ENCODE measurements at places on chromosomes 7 and 10. TPM values are rescaled to one million over a fixed set of nuclear protein-coding genes. Genes with fewer than 3 reads are reported as not detected.
A peak's percentile ranks its signal among the peaks of the same experiment; 100 is the strongest.

The PHKG1 gene
- polyA plus RNA-seq = 2.1 TPM

The FRMD4A gene
- 19.8 TPM for polyA plus RNA-seq

The CPA5 gene
- 0.15 TPM for polyA plus RNA-seq

The PLEKHA1 gene
- polyA plus RNA-seq = 65.6 TPM

The TBXAS1 gene
- polyA plus RNA-seq = 9.6 TPM

The SPDYE2 gene
- 3.2 TPM for polyA plus RNA-seq

The ACTL6B gene
- 2.9 TPM for polyA plus RNA-seq

The SNX10 gene
- polyA plus RNA-seq = 12.6 TPM

The ASZ1 gene
- not detected for polyA plus RNA-seq

The GIMAP8 gene
- polyA plus RNA-seq = 6.3 TPM

The OR9A2 gene
- not detected for polyA plus RNA-seq

The SHTN1 gene
- 37.2 TPM for polyA plus RNA-seq

The ANKRD22 gene
- polyA plus RNA-seq = 1.3 TPM

The RPEL1 gene
- 0.09 TPM for polyA plus RNA-seq

The CH25H gene
- polyA plus RNA-seq = 4.2 TPM

The MYPN gene
- polyA plus RNA-seq = 0.16 TPM

The C10orf53 gene
- 0.03 TPM for polyA plus RNA-seq

The NCF1 gene
- polyA plus RNA-seq = 3.1 TPM

The FAS gene
- polyA plus RNA-seq = 6.9 TPM

The TMEM229A gene
- polyA plus RNA-seq = 3.7 TPM

DNA sequence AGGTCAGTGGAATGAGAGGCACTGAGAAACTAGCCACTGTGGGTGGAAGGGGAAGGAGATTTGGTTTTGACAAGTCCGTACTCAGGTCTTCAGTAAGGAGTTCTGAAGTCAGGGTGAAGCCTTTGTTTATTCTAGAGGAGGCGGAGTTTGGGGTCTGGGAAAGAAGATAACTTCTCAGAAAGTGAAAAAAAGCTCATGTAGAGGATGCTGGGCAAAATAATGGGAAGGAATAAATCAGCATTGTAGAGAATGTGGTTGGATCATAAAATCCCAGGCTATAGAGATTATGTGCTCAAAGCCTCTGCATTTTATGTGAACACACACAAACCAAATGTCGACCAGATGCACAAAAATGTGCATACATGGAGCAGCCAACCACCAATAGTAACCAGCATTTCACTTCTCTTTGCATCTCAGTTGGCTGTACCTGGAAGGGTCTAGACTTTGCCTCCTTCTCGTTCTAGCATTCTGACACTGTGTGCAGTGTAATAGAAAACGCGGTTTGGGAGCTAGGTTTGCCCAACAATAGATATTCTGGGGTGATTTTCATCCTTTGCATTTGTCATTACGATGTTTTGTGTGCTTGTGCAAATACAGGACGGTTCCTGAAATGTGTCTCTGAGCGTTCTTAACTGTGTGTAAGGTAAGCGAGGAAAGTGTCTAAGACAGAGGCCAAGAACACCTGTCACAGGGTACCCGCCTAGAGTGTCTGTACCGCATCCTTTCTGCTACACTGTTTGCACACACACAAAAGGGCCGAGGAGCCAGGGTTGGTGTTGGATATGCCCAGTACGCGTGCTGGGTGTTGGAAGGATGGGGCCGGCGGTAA is 603 bp upstream of the HECW1 start:
- no peak for DNase-seq

- no peak for DNase-seq
Observed at GRCh38 chr10:13705526-13706174, 118.9 kb downstream of the PRPF18 start.

DNA sequence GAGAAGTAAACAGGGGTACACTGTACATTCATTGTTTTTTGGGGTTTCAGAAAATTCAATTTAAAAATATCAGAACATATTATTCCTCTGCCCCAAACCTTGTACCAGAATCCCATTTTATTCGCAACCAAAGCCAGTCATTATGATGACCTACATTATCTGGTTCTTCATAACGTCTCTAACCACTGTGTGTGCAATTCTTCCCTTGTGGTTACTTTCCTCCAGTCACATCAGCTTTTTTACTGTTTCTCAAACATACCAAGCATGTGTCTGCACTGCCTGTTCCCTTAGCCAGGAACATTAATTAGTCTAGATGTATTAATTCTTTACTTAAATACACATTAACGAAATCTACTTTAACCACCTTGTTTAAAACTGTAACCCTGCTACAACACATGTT is 64.8 kb downstream of the THSD7A start:
- no peak for DNase-seq

- DNase-seq = peak; percentile 37
Observed at GRCh38 chr7:44072364-44073231, 7.2 kb upstream of the PGAM2 start.

GRCh38 chr7:66886152-66886551 is 34.9 kb upstream of the TMEM248 start:
- DNase-seq = no peak

GRCh38 chr10:107919626-107920235 is 755.2 kb upstream of the SORCS1 start:
- DNase-seq = no peak

DNA sequence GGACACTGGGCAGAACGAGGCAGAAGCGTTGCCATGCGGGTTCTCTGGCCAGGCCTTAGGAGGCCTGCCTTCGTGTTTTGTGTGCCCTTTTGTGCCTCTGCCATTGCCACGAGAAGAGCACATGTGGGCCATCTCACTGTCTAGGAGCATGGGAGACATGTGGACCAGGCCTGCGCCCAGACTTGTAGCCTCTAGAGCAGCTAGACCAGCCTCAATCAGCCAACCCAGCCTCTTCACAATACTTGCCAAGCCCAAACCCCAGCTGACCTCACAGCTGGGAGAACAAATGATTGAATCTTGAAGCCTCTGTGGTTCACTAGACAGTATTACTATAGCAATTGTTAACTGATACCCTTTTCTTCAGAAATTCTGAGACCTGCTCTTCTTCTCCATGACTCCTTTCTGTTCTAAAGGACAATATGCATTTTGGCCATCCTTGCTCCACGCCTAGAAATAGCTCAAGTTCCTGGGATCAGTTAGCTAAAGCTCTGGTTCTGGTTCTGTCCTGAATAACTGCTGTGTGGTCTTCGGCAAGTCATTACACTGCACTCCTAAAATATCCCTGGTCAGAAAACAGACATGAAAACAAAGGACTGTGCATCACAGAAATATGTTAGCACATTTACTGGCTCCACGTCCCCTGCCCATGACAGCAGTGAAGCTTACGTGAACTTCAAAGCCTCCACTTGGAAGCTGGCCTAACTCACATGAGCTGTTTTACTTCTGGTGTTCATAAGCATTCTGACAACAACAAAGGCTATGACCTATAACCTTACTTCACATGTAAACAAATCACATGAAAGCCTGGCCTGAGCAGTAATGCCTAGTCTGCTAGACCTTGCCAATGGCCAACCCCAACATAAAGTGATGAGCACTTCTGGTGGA is 72.3 kb upstream of the MKRN1 start:
- DNase-seq = no peak

DNA sequence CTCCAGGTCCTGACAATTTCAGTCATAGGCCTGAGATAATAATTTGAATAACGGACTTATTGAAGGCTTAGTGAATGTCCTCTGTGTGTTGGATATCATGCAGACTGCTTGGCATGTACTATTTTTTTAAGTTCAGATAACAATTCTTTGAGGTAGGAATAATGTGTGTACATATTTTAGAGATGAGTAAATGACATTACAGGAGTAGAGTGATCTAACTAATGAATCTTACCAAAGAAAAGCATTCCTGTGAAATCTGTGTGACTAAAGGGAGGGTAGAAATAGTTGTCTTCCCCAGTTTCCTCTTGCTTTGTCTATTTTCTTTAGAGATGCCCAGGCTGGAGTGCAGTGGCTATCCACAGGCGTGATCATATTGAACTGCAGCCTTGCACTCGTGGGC is 391.8 kb upstream of the ETV1 start:
- no peak for DNase-seq

DNA sequence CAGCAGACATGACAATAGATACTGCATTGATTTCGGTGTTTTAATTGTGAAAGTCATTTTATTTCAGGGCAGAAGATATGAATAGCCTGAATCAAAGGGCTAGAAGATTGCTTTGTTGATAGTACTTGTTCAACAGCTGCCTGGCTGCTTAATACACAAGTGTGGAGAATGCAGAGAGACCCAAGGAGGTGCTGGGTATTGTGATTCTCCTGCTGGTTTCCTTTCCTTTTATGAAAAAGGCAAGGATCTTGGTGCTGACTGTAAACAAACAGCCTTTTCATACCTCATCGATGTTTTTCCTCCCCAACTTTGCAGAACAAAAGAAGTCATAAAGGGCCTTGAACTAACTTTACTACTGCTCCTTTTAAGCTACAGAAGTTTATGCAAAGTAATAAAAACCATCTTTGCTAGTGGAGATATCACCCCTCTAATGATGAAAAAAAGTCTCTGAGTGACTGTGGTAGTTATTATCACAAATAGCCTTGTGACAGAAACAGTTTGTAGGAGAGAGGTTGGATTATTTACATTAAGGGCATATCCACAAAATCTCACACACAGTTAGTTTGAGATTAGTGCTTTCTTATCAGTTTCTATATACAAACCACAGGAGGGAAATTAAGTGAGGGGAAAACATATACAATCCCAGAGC is 800.0 kb downstream of the LRMDA start:
- DNase-seq = no peak

- DNase-seq = no peak
Observed at GRCh38 chr7:42011846-42012245, 225.2 kb downstream of the GLI3 start.

GRCh38 chr7:149469806-149470205 is 8.9 kb upstream of the ZNF777 start:
- DNase-seq = no peak

DNA sequence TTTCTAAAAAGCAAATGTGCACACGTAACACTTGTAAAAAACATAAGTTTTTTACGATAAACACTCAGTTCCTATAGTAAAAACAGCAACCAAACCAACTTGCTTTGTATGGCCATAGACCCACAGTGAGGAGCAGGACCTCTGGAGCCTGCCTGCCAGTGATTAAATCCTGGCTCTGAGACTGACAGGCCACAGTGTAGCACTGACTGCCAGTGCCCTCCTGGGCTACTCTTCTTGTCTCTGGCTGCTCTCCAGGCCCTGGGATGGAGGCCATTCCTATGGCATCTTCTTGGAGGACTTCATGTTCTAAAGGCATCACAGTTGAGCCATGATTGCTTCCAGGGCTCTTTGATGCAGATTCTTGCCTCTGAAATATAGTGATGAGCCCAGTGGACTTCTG is 22.7 kb upstream of the TMEM254 start:
- DNase-seq = no peak

- peak; percentile 33 for DNase-seq
Observed at GRCh38 chr10:110681023-110681681, 37.0 kb downstream of the RBM20 start.

GRCh38 chr7:135409845-135410542 is 99.9 kb downstream of the CNOT4 start:
- no peak for DNase-seq

DNA sequence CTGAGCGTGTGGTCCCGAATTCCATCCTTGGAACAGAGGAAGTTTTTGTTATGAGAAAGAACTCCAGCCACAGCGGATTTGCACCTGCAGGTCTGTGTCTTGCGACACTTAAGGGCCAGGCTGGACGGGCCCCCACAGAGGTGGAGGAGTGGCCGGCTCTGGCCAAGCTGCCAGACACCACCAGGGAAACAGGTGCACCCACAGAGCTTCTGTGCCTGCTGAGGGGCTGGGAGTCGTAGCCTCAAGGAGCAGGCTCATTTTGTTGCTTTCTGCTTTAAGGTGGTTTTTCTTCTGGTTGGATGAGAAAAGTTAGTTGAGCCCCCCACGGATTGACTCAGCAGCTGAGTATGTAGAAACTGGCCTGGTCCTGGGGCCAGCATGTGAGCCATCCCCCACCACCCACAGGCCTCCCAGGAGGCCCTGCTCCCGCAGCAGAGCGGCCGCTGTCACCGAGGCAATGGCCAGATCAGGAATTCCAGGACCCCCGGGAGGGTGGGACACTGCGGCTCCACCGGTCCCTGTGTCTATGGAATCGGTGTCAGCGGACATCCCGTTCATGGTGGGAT is 41.9 kb downstream of the NKX6-2 start:
- no peak for DNase-seq

- no peak for DNase-seq
Observed at GRCh38 chr10:97830064-97830463, 19.6 kb upstream of the GOLGA7B start.

GRCh38 chr10:21099291-21100062 is 202.4 kb upstream of the NEBL start:
- DNase-seq = no peak

DNA sequence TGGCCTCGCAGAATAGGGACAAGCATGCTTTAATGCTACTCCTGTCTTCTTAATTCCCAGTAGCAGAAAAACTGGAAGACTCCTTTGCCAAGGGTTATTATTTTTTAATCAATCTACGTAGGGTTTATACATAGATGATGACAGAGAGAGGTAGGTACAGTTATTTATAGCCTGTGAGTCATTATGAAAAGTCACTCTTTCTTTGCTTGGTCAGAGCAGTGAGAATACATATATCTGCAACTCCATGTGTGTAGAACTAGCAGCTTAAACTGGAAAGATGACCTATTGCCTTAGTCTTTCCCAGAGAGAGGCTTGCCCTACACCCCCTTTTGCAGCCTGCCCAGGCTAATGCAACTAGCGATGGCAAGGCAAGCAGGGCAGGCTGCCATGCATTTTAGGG is 1050.6 kb downstream of the NRG3 start:
- no peak for DNase-seq

GRCh38 chr10:70763567-70763966 is 21.6 kb downstream of the TBATA start:
- no peak for DNase-seq

GRCh38 chr10:77311186-77311585 is 326.4 kb downstream of the KCNMA1 start:
- no peak for DNase-seq

- DNase-seq = no peak
Observed at GRCh38 chr7:28596245-28596935, 184.1 kb downstream of the CREB5 start.

- no peak for DNase-seq
Observed at GRCh38 chr7:77188731-77189437, 10.7 kb downstream of the FGL2 start.

DNA sequence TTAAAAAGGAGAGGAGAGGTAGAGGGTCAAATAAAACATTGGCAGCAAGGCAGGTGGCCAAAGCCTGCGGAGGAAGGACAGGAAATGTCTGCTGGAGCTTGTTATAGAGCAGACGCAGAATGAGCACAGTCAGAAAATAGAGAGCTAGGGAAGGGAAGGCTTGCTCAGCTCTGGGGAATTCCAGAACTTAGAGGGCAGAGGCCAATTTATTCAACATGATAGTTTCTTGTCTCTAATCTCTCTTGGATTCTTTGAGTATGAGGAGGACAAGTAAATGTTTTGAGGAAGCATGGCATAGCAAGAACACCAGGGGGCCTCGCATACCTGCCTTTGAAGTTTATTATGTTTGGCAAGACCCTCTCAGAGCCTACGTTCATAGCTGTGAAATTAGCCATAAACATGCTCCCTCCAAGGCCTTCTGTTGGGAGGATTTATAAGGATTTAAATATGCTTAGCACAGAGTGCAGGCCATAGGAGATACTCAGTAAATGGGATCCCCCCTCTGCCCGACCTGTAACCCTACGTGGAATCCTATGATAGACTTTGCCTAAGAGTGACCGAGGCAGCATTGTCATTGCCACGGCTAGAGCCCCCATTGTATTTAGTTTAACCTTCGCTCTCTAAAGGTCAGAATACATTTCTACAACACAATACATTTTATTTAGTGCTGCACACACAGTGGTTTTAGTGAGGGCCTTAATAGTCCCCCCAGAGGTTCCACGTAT is 293.9 kb downstream of the CCDC3 start:
- DNase-seq = peak; percentile 64

- DNase-seq = no peak
Observed at GRCh38 chr7:150317748-150318444, 5.3 kb upstream of the LRRC61 start.
